ENCODE measurements at places on chromosomes 7 and 10.

DNA sequence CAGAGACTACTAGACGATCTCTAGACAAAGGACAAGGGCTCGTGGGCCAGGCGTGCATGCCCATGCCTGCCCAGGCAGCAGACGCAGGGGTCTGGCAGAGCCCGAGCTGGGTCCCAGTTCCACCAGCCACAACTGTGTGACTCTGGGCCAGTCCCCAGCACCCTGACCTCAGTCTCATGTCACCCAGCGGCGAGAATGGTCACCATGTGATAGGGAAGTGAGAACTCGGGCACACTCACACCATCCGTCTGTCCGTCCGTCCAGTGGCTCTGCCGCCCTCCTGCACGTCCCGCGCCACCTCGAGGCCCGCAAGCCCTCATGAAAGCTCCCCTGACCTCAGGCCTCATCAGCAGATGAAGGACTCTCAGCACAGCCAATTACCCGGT is 280.0 kb downstream of the ELFN1 start:
- DNase-seq, result no peak

GRCh38 chr10:127357265-127357664 is 160.9 kb upstream of the INSYN2A start:
- no peak for DNase-seq

GRCh38 chr10:11610826-11611247 is 613 bp downstream of the USP6NL start:
- DNase-seq, result no peak

- DNase-seq, result no peak
These were observed 13.1 kb upstream of the SLC26A3 start for GRCh38 chr7:107816011-107816566.

Measured in stimulated activated CD8-positive, alpha-beta memory T cell treated with anti-CD3 and anti-CD28 coated beads, Interleukin-7, amount 100 ng/mL, for 48 hours (primary cell).